ENCODE measurements at places on chromosomes 5 and 9.

- DNase-seq = no peak
Observed at GRCh38 chr5:61275841-61276240, 56.2 kb upstream of the ZSWIM6 start.

- DNase-seq = no peak
Observed at GRCh38 chr5:54457094-54457862, 1.8 kb downstream of the HSPB3 start.

DNA sequence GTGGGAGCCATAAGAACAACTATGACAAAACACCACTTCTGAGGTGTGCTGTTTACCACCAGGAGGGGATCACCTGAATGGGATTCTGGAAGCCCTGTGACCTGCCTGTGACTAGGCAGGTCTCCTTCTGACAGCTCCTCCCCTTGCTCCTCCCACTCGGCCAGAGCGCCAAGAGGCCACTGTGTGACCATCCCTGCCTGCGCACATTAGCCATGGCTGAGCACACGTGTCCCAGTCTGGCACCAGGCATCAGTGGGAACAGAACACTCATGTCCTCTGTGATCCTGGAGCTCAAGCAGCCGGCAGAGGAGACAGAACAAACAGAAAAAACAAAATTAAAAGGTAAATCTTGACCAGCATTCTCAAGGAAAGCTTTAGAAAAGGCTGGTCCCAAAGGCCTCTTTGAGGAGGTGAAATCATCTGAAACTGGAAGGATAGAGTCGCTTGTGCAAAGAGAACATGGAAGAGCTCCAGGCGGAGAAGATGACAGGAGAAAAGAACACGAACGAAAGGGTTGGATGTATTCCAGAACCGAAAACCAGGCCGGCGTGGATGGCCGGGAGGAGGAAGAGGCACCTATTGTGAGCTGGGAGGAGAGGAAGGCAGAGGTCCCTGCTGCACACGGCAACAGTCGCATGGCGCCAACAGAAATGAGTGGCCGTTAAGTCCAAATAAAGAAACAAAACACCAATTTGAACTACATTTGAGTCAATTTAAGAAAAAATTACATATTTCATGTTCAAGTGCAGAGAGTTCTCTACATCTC, 5.1 kb downstream of the MED10 start:
- no peak for DNase-seq

DNA sequence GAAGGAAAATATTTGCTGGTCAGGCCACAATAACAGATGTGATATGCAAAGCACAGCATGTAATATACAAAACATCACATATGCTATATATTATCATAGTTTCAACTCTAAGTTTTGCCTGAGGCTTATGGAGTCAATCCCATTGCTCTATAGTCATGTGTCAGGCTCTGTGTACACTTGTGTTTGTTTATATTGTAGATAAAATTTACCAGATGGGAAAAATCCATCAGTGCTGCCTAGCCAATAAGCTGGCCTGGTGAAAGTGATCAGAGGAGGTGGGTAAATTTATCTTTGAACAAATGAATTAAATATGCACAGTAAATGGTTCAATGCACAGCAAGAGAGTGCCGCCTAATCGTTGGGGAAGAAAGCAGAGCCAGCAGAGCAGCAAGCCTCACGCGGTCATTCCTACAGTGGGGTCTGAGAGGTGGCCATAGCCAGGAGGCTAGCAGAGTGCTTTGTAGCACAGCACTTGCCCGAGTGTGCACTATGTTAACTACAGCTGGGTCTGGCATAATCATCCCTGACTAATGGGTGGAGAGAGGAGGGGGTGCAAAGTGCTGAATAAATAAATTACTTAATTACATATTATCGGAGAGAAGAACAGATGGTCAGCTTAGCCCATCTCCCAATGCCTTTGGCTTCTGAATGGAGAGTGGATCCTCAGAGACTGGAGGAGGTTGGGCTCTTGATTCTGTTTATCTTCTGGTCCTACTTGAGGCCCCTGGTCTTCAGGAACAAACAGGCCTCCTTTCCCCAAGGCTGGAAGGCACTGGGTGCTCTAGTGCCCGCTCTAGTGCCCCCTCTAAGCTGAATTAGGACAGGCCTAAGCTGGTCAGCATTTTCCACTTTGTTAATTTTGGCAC, 153.5 kb downstream of the MAT2B start:
- peak; percentile 91 for DNase-seq

GRCh38 chr9:5834214-5834613, 1.3 kb upstream of the ERMP1 start:
- no peak for DNase-seq

GRCh38 chr5:87949676-87950631, 318.7 kb downstream of the TMEM161B start:
- DNase-seq = no peak

DNA sequence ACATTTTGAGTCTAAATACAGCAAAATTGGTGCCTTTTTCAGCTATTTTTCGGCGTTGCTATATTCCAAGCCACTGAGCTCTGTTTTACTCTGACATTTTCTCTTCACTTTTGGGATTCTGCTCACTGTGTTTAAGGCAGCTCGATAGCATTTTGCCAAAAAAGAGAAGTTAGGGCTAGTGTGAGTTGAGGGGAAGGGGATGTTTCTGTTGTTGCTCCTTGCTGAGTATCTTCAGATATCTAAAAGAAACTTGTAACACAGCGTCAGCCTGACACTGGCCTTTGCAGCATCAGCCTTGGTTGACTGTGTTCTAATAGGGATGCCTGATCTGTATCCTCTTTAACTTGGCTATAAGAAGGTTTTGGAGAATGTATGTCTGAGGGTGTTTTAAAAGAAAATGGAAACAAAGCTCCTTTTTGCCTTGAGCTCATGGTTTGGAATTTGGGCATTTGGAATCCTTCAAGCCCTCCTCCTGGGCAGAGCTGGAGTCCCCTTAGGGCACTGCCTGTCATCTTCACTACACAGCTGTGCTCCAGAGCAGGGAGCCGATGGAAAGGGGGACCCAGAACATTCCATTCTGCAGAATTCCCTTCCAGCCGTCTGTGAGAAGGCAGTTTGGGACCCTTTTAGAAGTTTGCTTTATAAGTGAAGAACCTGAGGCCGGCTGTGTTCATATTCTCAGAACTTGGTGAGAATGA, 63.0 kb downstream of the EXOSC2 start:
- DNase-seq = no peak

DNA sequence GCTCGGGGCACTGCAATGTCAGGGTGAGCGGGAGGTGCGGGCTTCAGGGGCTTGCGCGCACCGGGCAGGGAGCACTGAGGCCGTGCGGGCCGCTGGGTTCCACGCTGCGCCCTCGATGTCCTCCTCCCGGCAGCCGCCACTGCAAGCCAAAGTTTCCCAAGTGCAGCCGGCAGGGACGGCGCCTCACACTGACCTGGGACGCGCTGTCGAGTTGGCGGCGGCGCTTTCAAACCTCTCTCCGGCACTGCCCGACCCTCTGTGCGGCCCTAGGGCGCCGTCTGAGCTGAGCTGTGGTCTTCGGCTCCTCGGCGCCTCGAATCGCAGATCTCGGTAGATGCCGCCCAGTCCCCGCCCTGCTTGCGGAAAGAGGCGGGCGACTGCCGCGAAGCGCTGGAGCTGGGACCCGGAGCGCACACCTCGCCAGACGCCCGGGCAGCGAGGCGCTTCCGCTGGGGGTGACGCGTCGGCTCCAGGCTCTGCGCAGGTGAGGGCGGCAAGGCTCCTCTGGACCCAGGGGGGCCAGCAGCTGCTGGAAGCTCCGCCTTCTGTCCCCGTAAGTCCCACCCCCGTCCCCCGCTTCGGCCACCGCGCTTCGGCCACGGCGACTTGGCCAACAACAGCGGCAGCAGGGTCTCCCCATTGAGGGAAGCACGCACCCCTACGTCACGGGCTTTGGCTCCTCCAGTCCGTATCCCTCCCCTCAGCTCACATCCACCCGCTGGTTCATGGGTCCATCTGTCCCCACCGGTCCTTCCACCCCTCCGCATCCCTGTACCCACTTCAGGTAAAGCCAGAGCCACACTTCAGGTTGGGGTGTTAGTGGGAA, at the start of gene ANKRD34B:
Gene ANKRD34B (minus strand): TSS at position 320 of the 826 bp plus-strand sequence. CDS start 10,261 bp downstream, outside the sequence.
- peak; percentile 29 for DNase-seq

DNA sequence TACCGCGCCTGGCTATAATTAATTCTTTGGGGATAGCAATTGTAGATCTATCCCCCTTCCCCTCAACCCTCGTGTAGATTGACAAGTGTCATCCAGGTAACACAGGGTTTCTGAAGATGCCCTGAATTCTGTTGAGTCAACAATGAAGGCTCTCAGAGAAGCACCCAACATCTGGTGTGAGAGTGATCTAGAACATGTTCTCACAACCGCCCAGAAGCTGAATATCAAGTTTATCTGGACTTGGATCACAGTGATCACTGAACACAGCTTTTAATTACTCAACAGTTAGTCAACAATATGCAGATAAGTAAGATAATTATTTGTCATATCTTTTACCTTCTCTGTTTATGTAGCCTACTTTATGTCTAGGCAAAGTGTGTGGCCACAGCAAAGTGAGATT, 204.2 kb upstream of the RGMB start:
- no peak for DNase-seq

GRCh38 chr9:125998837-125999503, 251.8 kb downstream of the PBX3 start:
- DNase-seq = no peak

- DNase-seq = no peak
Observed at GRCh38 chr5:164220522-164220921, 715.1 kb downstream of the MAT2B start.

GRCh38 chr9:14515571-14516198, 177.5 kb downstream of the ZDHHC21 start:
- DNase-seq = peak; percentile 65

DNA sequence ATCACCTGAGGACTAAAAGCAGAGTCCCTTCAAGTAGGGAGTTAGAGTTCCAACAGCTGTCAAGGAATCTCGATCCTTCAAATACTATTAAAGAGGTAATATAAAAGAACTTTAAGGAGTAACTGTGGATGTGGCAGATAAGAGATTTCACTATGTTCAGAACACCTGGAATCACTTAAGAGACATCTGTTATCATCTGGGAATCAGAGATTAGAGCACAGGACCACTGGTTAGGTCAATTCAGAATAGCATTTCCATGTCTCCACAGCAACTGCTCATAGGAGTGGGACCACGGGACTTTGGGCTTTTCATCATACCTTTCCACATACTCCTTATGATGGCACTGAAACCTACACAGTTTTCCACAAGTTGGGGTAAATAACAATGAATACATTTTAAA, 216.6 kb downstream of the DENND1A start:
- DNase-seq = peak; percentile 44

GRCh38 chr5:87277279-87277835, 9.7 kb downstream of the RASA1 start:
- no peak for DNase-seq

- no peak for DNase-seq
Observed at GRCh38 chr5:8560776-8561175, 691.8 kb downstream of the MTRR start.

DNA sequence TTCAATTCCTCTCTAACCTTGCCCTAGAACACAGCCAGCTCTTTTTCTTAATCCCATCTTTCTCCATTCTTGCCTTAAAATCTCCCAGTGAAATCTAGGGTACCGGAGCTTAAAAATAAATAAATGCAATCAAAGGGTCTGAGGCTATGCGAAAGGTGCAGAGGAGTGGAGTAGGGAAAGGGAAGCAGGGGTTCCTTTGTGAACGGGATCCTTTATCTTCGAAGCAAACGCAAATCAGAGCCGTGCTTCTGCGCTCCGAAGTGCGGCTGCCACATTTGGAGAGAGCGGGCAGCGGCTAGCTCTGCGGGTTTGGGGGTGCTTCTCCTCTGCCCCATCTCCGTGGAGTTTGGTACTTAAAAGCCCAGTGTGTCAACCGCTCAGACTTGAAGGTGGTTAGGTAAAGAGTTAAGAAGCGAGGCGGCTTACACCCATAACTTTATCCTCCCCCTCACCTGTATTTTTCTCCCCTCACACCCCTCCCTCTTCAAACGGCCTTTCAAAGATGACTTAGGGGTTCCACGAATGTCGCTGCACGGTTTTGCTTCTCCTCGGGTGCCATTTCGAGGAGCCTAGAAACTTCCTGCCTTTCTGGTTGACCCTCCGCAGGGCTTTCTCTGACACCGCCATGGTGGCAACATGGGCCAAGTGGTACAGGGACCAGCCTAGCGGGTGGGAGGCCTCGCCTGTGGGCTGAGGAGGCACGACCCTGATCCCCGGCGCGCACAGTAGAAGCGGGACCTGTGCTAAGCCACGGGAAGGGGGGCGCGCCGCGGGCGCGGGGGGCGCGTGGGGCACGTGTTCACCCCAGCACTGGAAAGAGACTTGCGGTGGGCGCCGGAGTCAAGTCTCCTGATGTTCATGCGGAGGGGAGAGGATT, 31.7 kb upstream of the NFIB start:
- DNase-seq = no peak

GRCh38 chr9:134571326-134571931, 70.2 kb upstream of the COL5A1 start:
- no peak for DNase-seq

- no peak for DNase-seq
Observed at GRCh38 chr5:164652276-164652660, 1146.8 kb downstream of the MAT2B start.

- DNase-seq = no peak
Observed at GRCh38 chr5:92313385-92313784, 930.3 kb upstream of the ARRDC3 start.

GRCh38 chr5:16870878-16871277, 65.2 kb downstream of the MYO10 start:
- no peak for DNase-seq

GRCh38 chr9:113139953-113140352, 10.9 kb upstream of the SLC31A2 start:
- DNase-seq = no peak

- no peak for DNase-seq
Observed at GRCh38 chr5:61766141-61766540, 434.1 kb downstream of the ZSWIM6 start.

- DNase-seq = no peak
Observed at GRCh38 chr9:37151812-37152211, 31.4 kb downstream of the ZCCHC7 start.

GRCh38 chr5:175467983-175468690, 10.2 kb upstream of the SFXN1 start:
- no peak for DNase-seq

- no peak for DNase-seq
Observed at GRCh38 chr5:40667161-40667663, 12.5 kb upstream of the PTGER4 start.

DNA sequence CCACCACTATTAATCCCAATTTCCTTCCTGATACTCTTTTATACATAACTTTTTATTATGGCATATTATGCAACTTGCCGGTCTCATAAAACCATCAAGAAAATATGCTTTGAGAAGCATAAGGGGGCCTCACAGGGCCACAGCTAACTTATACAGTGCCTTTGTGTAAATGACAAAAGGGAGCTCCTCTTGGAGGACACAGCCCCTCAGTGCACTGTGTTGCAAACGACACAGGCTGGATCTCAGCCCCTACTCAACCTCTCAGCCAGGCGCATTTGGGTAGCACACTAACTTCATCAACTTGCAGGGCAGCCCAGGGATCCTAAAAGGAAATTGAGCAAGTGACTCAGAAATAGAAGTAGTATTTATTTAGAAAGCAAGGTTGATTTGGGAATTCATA, 35.4 kb downstream of the RIGI start:
- no peak for DNase-seq

- no peak for DNase-seq
Observed at GRCh38 chr9:100667448-100667847, 89.6 kb downstream of the CAVIN4 start.

GRCh38 chr5:33261305-33261704, 179.5 kb upstream of the TARS1 start:
- no peak for DNase-seq

- no peak for DNase-seq
Observed at GRCh38 chr9:125587819-125588460, 119.1 kb downstream of the MAPKAP1 start.

Measured in NCI-H524 (cell line).